T-cell (primary cell): ENCODE measurements at places on chromosomes 16 and 17. TPM values are rescaled to one million over a fixed set of nuclear protein-coding genes. Genes with fewer than 3 reads are reported as not detected.

DNA sequence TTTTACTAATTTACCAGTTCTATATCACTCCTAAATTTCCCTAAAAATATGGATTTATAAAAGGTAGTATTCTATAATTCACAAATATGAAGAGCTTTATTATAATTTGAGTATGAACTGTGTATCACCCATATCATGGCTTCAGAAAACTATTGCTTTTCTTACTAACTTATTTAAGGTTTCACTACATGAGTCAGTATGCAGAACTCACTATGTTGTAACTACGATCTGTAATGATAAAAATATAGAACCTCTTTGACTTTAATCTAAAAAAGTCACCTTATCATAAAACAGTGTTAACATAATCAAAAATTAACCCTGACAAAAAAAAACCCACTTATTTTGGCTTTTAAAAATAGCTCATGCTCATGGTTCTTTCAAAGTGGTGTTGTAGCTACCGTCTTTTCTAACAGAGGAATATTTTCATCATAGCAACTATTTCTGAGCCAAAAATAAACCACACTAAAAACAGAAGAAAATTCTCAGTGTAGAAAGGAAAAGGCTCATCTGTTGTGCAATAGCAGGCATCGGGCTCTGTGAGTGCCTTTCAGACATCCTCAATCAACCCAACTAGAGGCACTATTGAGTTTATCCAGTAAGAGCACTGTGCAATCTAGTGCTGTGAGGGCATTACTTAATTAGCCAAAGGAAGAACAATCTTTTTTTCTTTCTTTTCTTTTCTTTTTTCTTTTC lies 42.1 kb downstream of the ITGAM start:
- no peak for DNase-seq

DNA sequence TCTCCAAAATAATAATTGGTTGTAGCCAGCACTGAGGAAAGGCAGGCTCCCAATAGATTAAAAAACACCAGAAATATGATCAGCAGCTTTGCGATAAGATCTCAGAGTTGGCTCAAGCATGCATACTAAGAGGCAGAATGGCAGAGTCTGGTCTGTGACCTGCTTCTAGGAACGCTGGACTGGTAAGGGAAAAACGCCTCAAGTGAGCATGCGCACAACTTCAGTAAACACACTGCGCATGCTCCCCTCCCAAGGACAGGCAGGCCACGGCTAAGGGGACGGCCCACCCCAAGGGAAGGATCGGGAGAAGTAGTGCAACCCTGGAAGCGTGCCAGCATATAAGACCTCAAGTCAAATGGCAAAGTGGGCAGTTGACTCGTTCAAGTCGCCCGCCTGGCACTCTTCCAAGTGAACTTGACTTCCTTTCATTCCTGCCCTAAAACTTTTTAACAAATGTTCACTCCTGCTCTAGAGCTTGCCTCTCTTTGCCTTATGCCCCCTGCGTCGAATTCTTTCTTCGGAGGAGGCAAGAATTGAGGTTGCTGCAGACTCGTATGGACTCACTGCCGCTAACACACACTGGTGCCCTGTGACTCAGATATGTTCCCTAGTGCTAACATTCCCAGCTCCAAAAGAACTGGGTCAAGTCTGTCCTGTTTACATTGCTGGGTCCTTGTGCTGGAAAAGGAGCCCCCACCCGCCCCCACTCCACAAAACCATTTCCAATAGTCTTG lies 22.4 kb upstream of the PRM1 start:
- no peak for DNase-seq

GRCh38 chr16:87206646-87207451 lies 110.3 kb downstream of the C16orf95 start:
- no peak for DNase-seq

DNA sequence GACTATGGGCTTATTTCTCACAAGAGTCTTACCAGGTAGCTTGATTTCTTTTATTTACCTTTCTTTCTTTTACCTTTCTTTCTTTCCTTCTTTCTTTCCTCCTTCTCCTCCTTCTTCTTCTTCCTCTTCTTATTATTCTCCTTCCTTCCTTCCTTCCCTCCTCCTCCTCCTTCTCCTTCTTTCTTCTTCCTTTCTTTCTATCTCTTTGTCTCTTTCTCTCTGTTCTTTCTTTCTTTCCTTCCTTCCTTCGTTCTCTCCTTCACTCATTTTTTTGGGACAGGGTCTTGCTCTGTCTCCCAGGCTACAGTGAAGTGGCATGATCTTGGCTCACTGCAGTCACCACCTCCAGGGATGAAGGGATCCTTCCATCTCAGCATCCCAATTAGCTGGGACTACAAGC lies 363.6 kb upstream of the MAF start:
- no peak for DNase-seq

- DNase-seq = no peak
These were observed 64.3 kb downstream of the CNGB1 start for GRCh38 chr16:57906382-57907316.

- DNase-seq = no peak
These were observed 42.9 kb upstream of the IL21R start for GRCh38 chr16:27359051-27359450.

DNA sequence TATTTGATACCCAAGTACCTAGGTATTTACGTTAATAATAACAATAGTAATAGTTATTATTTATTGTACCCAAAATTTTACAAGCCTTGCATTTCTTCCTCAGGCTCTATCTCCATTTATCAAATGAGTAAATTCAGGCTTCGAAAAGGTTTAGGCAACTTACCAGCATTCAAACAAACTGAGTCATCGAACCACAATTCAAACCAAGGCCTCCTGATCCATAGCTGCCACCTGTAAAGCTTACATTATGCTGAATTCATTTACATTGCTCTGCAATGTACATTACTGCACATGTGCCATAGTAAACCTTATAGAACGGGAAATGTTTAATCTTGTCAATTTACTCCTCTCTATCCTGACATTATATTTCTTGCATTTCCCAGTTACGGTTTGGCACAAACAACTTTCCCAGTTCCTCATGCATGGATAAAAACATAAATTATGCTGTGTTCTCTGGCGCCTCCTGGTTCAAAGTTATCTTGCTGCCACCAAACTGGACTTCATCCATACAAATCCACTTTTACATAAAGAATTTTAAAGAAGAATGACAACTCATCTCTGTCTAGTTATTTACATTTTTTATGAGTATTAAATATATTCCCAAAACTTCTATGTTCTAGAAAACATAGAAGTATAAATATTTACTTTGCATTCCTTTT lies 360.6 kb upstream of the SOX9 start:
- DNase-seq = no peak

DNA sequence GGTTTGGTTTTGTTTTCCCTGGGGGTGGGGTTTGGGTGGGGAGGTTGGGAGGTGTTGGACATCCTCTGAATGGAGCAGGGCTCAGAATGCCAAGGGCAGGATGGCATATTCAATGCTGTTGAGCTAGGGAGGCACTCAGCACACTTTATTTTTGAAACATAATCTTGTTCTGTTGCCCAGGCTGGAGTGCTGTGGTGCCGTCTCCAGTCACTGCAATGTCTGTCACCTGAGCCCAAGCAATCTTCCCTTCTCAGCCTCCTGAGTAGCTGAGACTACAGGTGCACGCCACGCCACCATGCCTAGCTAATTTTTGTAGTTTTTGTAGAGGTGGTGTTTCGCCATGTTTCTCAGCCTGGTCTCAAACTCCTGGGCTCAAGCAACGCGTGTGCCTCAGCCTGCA lies 186.1 kb downstream of the RPTOR start:
- DNase-seq = no peak

GRCh38 chr17:64162554-64162953 lies 32.6 kb upstream of the ERN1 start:
- no peak for DNase-seq

The MCRIP2 gene
- total RNA-seq = 23.5 TPM

The RECQL5 gene
- 64.0 TPM for total RNA-seq

The ZNF747 gene
- total RNA-seq = 7.5 TPM

The MPV17L gene
- not detected for total RNA-seq
